Head of caudate nucleus (tissue), 42 donors: ENCODE measurements at places on chromosomes 2 and 18.

DNA sequence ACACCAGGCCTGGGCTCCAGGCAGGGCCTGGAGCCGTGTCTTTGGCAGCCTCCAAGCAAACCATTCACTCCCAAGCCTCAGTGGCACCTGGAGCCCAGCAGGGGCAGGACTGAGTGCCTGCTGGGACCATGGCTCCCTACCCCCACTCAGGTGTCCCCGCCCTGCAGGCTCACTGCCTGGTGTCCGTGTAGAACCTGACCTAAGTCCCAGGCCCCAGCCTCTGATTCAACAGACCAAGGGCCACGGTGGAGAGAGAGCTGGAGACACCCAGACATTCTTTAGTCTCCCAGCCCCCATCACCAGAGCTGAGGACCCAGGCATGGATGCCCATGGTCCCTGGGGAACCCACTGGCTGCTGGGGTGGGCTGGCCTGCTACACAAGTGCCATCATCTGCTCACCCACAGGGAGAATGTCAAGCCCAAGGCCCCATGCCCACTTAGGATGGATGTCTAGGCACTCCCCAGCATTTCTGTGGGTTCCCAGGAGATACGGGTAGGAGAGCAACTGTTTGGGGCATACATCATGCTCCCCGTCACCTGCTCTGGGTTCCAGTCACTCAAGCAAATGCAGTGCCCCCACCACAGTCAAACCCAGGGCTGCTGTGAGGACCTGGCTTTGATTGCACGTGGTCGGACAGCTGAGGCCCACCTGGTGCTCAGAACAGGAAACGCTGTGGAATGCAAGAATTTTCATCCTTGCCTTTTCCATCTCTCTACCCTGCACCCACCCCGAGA lies 42.9 kb upstream of the ATG16L1 start:
- DNase-seq = no peak

- no peak for DNase-seq
Measured at GRCh38 chr2:230520875-230521155, 104.8 kb downstream of the SP100 start.

- DNase-seq = no peak
Measured at GRCh38 chr2:2644040-2644439, 313.0 kb upstream of the MYT1L start.

DNA sequence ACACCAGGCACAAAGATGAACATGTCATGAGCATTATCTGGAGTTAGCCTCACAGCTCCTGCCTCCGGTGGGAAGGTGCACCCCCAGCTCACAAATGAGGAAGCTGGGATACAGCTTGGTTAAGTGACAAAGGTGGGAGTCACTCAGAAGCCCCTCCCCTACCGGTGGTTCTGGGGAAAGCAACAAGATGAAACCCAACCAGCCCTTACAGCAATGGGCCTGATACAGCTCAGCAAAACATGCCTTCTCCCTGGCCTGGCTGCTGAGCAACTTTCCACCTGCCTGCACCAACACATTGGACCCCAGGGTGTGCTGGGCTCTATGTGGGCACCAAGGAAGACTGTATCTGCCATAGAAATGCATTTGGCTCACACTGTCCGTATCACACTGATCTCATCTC lies 113.2 kb downstream of the GYPC start:
- no peak for DNase-seq

DNA sequence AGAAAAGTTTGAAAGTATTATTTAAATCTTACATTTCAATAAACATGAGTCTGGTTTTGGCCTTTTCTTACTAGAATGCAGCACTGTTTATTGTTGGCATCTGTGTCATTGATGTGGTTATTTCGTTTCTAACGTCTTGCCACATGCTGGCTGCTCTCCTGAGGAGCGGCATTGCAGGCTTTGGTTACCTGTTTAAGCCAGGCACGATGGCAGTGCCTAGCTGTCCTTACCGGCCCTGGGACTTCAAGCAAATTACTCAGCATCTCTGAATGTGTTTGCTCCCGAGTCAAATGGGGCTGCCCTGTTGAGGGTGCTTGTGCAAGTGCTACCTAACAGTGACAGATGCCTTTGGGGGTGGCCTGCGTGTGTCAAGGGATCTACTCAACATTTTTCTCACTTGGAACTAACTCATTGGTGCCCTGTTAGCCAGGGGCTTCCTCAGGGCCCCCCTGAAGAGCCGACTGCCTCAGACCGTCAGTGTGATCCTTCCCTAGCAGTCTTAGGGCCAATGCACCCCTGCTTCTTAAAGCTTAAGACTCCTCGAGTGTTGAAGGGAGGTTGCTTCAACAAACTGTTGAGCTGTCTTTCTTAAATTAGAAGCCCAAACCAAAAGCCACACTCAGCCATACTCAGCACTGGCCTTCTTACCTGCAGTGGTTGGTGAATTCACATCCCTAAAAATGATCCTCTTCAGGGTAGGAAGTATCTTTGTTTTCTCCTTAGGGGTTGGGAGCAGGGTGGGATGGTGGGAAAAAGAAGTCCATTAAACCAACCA lies 151.5 kb downstream of the NCK2 start:
- no peak for DNase-seq

- no peak for DNase-seq
Measured at GRCh38 chr2:143392358-143392757, 263.1 kb downstream of the ARHGAP15 start.

GRCh38 chr2:159362816-159363251 lies 76.3 kb upstream of the WDSUB1 start:
- DNase-seq = no peak

DNA sequence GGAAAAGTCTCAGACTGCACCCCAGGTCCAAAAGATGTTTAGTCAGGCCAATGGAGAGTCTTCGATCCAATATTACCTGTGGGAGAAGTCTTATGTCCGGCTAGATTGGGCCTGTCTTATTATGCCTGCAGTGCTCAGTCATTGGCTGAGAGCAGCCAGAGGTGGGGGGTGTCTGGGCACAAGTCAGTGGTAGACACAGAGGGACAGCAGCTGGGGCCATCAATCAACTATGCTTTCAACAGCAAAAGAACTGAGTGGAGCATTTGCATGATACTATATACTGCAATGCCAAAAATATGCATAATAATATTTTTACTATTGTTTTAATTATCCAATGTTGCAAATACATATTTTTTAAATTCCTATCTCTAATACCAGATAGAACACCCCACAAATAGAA lies 298.6 kb upstream of the CDH20 start:
- DNase-seq = no peak

DNA sequence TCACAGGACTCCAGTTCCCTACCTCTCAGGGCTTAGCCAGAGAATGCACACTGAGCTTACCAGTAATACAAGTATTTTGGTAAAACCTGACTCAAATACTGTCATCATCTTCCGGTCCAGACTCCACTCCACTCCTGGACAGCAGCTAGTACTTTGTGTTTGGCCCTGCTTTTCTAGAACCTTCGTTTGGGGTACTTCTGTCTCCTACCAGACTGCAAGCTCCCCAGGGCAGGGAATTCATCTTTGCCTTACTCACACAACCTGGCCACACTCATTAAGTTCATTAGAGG lies 108.9 kb upstream of the CDC42EP3 start:
- no peak for DNase-seq

DNA sequence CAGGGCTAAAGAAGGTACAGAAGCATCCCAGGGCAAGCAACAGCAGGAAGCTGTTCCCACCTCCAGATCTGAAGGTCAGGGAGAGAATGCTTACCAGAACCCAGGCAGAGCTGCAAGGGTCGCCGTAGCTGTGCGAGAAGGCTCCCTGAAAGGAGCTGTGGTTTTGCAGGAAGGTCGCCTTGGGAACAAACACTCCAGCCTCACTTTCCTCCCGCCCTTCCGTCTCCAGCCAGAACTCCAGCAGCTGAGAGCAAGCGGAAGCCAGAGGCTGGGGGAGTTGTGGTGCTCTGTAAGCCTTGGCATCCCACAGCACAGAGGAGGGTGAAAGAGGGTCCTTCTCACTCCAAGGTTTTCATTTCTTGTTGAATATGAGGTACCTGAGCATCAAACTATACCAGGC lies 18.3 kb upstream of the ICOS start:
- no peak for DNase-seq

GRCh38 chr2:59570818-59571217 lies 982.6 kb downstream of the BCL11A start:
- no peak for DNase-seq
